ENCODE measurements at places on chromosomes 16 and 17.

DNA sequence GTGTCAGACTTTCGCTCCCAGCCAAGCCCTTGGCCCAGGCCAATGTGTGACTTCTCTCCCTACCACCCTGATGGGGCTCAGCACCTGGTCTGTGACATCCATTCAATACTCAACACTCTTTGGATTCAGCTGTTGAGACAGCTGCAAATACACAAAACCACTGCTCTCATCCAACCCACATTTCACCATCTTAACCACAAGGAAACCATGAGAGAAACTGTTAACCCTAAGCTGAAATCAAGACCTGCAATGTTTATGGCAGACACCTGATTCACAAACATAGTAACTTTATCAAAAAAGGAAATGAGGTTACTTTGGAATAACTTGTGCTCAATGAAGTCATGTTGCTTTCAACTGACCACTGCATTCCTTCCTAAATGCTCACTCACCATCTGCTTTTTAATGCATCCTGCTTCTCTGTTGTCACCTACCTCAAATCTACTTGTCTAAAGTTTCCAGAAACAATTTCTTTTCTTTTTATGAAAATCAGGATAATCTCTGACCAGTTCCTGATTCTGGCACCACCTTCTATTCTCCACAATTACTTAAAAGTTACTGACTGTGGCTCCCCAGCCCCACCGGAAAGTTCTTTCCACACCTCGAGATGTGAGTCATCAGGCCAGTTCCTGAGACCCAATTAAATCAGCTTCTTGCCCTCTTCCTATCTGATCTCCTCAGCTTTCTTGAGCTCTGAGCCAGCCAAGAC, 88.2 kb downstream of the NOG start:
- DNase-seq: no peak

DNA sequence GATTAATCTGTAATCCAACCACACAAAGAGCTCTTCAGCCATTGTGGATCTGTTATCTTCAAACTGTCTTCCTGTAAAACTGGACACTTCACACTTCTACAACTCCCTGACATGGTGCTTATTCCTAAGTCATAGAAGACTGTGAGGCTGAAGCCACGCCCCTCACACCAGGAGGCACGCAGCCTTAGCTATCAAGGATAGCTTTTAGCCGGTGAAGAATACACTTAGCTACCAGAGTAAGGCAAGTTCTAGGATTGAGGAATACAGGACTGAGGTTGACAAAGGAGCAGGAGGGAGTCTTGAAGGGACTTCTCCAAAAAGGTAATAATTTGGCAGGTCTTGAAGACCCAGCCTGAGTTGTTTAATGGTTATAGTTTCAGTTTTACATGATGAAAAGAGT, 79.8 kb upstream of the GAS7 start:
- no peak for DNase-seq

GRCh38 chr17:28947639-28948038, 3.7 kb downstream of the PHF12 start:
- no peak for DNase-seq

DNA sequence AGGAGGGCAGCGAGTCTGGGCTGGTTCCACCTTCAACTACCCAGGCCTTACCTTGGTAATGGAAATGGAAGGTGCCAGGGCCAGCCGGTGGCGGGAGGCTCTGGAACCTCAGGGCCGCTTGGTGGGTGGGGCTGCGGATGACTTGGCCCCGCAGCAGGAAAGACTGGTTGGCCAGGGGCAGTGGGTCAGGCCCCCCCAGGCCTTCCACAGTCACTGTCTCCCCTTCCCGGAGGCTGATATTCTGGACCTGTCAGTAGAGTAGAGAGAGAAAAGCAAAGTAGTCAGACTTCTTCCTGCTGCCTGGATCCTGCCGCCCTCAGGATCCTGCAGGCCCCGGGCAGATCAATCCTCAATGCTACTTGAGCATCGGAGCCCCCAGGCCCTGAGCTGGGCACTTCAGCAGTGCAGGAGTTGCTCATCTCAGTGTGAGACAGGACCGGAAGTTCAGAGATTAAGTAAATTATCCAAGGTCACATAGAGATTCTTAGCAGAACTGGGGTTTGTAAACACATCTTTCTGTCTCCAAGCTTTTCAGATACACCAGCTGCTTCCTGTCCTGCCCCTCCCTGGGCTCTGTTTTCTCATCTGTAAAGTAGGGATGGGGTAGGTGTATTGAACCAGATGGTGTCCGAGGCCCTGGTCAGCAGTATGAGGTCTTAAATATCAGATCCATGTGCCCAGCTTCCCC, 18.5 kb upstream of the PHF12 start:
- no peak for DNase-seq

DNA sequence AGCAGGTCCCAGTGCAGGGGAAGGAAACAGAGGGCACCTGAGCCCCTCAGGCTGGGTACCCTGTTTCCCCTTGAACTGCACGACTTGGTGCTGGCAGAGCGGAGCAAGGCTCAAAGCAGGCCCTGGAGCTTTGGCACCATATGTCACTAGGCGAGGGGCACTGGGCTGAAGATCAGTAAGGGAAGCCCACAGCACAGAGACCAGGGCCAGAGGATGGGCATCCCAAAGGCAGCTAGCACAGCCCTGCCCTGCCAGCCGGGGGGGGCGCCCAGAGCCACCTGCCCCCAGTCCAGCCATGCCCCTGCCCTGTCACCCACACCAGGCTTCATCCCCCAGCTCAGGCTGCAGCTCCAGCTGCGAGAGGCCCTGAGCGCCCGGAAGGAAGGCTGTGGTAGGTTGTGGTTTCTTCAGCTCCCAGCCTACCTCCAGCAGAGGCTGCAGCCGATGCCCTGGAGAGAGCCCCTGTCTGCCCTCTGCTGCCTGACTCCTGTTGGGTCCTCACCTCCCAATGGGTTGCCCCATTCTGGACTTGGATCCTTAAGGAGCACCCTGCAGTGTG, 10.9 kb downstream of the NHERF1 start:
- no peak for DNase-seq

DNA sequence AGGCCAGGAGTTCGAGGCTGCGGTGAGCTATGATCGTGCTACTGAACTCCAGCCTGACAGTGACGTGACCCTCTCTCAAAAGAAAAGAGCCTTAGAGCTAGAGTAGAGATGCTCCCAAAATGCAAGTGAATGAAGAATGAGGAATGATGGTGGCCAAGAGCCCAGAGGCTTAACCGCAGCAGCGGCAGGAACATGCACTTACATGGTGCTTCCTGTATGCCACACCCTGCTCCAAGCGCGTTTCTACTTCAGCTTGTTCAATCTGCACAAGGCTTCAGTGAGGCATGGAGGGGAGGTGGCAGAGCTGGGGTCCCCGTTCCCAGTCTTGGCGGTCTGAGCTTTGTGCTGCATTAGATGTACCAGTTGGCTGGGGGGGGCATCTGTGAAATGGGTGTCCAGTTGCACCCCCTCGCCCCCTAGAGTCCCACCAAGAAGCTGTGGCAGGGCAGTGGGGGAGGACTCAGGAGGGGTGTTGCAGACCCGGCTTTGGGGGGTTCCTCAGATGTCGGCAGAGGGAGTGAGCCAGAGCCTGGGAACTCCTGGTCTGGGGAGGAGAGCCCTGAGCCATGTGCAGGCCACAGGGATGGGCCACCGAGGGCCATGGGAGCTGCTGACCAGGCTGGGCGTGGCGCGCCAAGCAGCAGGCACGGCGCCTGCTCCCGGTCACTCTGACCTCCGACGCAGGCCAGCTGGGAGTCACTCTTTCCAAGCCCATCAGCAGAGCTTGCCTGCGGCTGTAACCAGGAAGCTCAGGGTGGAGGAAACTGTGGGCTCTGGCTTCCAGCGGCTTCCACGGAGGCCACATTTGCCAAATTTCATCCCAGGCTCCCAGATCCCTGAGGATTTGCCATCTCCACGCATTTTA, 260.1 kb downstream of the PARN start:
- no peak for DNase-seq

- no peak for DNase-seq
Measured at GRCh38 chr17:35212668-35213067, 18.5 kb upstream of the SLC35G3 start.

- no peak for DNase-seq
Measured at GRCh38 chr16:72362973-72363372, 191.0 kb upstream of the PMFBP1 start.

GRCh38 chr17:77233635-77234334, 93.0 kb downstream of the SEC14L1 start:
- DNase-seq: no peak

- no peak for DNase-seq
Measured at GRCh38 chr16:59356709-59357108, 622.6 kb upstream of the GOT2 start.

- DNase-seq: peak; percentile 77
Measured at GRCh38 chr17:77404812-77405581, 264.2 kb downstream of the SEC14L1 start.

DNA sequence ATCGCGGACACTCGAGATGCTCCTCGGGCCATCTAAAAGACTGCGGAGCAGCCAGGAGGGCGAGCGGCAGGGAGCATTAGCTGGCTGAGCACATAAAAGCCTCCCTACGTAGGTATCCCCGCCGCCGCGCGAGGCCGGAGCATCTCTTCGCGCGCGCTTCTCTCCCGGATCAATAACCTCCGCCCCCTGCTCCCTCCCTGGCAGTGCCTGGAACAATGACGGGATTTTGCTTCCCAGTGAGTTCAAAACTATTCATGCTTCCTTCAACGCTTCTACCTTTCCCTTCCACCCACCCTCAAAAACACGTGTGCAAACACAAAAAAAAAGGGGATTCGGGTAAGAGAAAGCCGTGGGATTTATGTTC, 984 bp downstream of the CENPV start:
- peak; percentile 11 for DNase-seq

DNA sequence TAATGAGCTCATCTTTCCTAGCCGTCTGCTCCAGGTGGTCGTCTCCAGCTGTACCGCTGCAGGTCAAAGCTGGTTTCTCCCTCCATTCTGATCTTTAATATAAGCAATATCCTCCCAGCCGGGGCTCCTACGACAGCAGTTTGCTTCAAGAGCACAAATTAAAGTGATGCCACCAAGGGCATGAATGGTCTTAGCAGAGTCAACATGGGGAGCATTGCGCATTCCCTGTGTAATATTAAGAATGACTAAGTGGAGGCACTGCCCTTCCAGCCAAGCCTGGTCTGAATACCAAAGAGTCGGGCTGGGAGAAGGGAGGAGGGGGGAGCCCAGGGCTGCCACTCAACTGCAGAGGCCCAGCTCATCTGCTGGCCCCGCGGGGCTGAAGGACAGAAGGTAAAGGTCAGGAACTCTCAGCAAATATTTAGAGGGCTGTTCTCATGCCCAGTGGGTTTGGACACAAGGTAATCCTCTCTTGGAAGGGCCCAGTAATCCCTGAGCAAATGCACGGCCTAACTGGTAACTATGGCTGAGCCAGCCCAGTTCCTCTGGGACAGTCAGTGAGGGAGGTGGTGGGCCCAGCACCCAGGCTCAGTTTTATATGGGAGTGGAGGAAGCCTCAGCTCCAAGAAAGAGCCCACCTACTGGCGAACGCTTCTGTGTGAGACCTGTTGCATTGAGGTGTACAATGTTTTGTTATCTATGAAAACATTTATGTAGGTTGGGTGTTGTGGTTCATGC, 121.2 kb downstream of the IRX3 start:
- DNase-seq: no peak

- DNase-seq: no peak
Measured at GRCh38 chr16:5509794-5510193, 412.2 kb upstream of the EEF2KMT start.

- DNase-seq: no peak
Measured at GRCh38 chr16:17269439-17269838, 201.3 kb downstream of the XYLT1 start.

DNA sequence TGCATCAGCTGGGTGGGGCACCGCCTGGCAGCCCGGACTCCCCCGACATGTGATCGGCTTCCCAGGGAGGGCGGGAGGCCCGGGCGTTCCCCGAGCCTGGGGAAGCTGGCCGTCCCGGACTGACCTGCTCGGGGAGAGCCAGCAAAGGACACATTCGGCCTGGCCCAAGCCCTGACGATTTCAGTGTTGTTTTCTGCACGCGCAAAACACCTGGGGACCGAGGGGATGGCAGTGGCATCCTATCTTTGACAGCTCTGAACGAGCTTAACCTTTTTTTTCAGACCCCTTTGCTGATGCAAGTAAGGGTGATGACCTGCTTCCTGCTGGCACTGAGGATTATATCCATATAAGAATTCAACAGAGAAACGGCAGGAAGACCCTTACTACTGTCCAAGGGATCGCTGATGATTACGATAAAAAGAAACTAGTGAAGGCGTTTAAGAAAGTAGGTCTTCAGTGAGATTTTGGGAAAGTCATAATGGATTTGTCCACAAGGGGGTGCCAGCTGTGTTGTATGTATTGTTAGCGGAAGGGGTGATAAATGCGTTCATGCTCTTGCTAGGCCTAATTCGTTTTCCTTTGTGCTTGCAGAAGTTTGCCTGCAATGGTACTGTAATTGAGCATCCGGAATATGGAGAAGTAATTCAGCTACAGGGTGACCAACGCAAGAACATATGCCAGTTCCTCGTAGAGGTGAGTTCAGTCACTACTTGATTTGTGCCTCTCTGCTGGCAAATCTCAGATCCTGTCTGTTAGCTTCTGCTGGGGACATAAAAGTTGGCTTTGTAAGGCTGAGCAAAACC, 1.0 kb downstream of the EIF1 start:
- peak; percentile 64 for DNase-seq

DNA sequence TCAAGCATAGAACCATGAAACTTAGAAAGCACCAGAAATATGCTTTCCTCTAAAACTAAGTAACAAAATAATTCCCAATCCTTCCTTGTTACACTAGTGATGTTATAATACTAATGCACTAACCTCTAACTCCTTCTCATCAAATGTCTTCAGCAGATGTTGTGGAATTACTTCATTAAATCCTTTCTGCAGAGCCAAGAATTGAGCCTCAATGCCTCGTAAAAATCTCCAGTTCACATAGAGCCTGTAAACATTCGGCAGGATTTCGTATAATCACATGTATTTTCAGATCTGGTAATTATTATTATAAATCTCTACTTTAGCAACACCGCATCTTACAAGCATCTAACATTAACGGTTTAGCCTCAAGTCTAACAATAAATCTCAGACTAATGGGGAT, 44.7 kb downstream of the CEP95 start:
- DNase-seq: no peak

- DNase-seq: no peak
Measured at GRCh38 chr16:67652578-67653127, 7.4 kb downstream of the ACD start.

GRCh38 chr16:88023786-88024185, 72.6 kb downstream of the BANP start:
- no peak for DNase-seq

GRCh38 chr17:57623620-57624019, 121.5 kb downstream of the CCDC182 start:
- DNase-seq: no peak

- DNase-seq: no peak
Measured at GRCh38 chr17:10219193-10219592, 20.8 kb upstream of the GAS7 start.

DNA sequence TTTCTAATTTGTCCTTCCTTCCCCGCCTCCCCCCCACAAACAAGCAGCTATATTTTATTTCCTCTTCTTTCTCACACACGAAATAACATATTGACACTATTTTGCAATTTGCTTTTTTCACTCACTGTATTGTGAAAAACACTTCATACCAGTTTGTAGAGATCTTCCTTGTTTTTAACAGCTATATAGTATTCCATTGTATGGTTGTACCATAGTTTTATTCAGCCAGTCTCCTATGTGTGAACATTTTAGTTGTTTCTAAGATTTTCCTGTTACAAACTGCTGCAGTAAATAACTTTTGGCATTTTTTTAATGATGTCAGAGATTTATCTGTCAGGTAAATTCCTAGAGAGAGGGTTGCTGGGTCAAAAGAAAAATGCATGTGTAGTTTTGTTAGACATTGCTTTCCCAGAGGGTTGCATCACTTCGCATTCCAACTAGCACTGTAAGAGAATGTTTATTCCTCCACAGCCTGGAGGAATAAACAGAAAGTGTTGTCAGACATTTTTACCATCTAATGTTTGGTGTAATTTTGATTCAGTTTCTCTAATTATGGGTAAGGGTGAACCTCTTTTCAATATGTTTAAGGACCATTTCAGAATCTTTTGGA, 101.2 kb downstream of the MRTFB start:
- no peak for DNase-seq
